ENCODE measurements at places on chromosomes 16 and 17.

DNA sequence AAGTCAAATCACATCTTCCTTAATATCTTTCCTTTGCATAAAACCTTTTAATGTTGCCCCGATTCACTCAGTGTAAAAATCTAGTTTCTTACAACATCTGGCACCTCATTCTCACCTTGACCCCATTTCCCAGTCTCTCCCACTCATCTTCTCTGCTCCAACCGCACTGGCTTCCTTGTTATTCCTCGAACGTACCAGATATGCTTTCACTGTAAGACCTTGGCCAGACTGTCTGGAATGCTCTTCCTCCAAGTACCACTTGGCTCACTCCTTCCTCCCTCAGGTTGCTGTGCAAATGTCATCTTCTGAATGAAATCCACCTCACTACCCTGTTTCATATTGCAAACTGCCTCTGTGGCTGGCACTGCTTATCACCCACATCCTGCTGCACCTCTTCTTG, 433.6 kb downstream of the HAPSTR1 start:
- DNase-seq, result no peak

DNA sequence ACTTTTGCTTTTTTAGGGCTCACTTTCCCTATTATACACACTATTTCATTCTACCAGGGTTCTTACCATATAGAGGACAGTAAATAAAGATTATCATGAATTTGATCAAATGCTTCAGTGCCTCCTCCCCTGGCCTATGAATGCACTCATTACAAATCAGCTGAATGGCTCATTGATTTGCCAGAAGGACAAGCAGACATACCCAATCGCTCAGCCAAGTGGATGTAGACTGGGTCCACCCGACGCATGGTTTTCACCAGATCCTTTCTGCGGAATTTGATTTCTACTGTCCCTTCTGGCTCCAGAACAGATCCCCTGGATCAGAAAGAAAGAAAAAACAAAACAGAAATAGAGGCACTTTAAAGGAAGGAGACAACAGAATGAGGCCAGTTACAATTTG, 162.6 kb downstream of the AATF start:
- no peak for DNase-seq

- DNase-seq, result no peak
These were observed 4.9 kb downstream of the STX1B start for GRCh38 chr16:31005350-31006085.

- peak; percentile 79 for DNase-seq
These were observed 186.7 kb downstream of the MSI2 start for GRCh38 chr17:57442914-57443571.

GRCh38 chr17:43118679-43119615, 6.2 kb downstream of the BRCA1 start:
- DNase-seq, result no peak

DNA sequence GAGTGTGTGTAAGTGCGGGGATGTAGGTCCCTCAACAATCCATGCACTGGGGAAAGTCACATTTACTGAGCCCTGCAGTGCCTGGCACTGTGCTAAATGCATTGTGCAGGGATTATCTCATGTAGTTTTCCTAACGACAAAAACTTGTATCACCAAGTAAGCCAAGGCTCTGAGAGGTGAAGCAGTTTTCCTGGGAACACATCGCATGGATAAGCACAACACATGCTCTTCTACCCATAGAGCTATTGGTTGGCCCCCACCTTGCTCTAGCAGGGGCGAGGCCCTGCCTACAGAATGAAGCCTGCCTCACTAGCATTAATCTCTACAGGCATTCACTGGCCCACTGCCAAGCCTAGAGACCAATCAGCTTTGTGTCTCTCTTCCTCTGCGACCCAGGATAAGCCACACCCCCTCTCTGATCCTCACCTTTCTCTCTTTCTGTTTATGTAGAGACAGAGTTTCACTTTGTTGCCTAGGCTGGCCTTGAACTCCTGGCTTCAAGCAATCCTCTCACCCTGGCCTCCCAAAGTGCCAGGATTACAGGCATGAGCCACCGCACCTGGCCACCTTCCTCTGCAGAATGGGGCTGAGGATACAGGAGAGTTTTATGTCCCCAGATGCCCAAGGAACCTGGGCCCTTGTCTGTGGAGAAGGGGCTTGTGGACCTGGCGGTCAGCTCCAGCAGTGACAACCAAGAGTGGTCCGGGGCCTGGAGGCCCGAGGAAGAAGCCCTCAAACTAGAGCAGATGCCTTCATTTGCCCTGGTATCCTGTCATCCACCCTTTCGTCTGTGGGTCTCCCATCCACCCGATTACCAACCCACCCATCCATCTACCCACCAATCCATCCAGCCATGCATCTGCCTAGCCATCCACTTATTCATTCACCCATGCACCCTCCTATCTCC, 12.8 kb downstream of the CDH16 start:
- DNase-seq, result peak; percentile 70

- no peak for DNase-seq
These were observed 33.4 kb upstream of the MMD start for GRCh38 chr17:55454906-55455474.

DNA sequence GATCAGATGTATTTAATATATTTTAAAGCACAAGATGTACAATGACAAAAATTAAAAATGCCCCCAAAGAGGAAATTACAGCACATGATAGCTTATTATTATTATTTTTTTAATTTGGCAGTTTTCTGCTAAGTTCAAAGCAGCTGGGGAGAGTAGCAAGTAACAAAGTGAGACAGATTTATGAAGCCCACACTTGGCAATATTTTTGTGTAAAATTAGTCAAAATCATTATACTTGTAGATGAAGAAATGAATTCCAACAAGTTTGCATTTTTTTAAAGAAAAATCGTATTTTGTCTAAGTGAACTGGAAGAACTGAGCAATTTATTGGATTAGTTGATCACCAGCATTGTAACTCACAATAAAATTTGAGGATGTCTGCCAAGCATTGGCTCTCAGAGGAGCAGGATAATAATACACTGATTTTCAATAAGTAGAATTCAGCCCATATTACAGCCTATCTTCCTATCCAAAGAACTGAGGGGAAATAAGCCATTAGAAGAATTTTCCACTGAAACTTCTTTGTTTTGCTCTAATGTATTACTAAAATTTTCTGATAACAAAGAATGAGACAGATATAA, 215.6 kb downstream of the MAP2K6 start:
- no peak for DNase-seq

GRCh38 chr17:13996276-13996675, 73.0 kb upstream of the COX10 start:
- no peak for DNase-seq

DNA sequence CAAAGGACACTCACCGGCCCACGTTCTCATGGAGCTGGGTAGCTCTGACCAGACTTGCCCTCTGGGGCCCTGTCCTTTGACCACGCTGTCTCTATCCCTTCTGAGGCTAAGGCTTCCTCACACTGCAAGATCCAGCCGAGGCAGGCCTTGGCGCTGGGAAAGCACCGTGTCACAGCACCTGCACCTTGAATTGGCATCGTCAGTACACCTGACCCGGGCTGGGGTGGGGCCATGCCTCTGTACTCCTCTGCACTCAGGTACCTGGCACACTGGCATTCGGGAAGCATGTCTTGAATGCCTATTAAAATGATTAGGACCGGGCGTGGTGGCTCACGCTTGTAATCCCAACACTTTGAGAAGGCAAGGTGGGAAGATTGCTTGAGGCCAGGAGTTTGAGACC, 6.0 kb downstream of the TBC1D24 start:
- DNase-seq, result no peak

- peak; percentile 18 for DNase-seq
These were observed 42.1 kb downstream of the ITGAM start for GRCh38 chr16:31301708-31302400.

DNA sequence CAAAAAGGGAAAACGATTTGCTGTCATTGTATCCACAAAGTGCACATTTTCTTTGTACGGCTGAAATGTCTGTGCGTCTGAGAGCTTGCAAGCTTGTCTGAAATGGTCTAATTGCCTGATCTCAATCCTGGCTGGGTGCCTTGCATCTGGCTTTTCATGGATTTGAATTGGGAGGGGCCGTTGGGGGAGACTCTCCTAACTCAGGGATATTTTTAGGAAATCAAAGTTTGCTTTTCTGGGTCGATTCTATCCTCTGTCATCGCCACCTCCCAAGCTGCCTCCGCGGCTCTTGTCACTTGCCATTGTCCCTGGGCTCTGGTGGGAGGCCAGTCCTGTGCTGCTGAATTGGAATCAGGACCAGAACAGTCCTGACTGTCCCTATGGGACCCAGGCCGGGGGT, 33.3 kb upstream of the MGAT5B start:
- no peak for DNase-seq

- no peak for DNase-seq
These were observed 21.9 kb downstream of the PLEKHG4 start for GRCh38 chr16:67301080-67301782.

- DNase-seq, result peak; percentile 81
These were observed 4.1 kb downstream of the ZNF688 start for GRCh38 chr16:30567160-30567990.

GRCh38 chr17:29766796-29767327, 144.2 kb upstream of the CORO6 start:
- DNase-seq, result no peak

DNA sequence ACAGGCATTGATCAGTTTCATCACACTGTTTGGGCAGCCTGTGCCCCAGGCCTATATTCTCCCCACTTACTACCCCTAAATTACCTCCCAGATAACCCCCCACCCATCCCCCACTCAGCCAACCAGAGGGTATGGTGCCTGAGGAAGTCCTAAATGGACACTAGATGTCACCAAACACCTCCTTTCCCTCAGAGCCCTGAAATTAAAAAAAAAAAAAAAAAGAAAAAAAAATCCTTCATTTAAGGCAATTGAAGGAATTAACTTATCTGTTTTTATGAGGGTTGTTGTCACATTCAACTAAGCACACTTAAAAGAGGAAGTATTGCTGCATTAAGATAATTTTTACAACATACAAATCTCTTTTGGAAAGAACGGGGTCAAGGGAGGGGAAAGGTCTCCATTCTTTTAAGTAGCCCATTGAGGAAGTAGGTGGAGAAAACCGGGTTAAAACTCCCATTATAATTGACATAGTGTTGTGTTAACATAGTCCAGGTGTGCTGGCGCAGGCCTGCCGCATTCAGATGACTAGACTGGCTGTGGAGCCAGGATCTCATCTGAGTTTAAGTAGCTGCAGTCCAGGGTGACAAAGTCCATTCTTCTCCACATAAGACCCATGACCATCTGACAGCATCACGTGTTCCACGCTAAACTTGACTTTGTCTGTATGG, 46.3 kb downstream of the SNX11 start:
- DNase-seq, result peak; percentile 25

GRCh38 chr17:56761387-56761786, 72.3 kb downstream of the C17orf67 start:
- peak; percentile 35 for DNase-seq

GRCh38 chr17:77810536-77810935, 148.0 kb upstream of the TNRC6C start:
- no peak for DNase-seq

DNA sequence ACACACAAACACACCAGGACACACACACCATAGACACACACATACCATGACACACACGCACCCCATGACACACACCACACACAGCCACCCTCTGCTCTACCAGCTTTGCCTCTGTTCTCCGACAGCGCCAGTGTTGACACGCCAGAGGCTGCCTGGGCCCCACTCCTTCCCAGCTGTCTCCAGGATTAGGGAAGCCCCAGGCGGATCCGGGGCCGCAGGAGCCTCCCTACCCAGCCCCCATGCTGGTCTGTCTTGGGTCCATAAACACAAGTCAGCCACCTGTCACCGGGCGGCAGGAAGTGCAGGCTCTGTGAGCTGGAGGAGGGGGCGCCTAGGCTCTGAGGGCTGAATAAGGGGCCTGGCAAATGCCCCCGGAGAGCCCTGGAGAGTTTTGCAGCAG, 10.5 kb downstream of the TBC1D16 start:
- no peak for DNase-seq

- no peak for DNase-seq
These were observed 1.6 kb downstream of the TBC1D10B start for GRCh38 chr16:30368792-30369090.

GRCh38 chr17:62790564-62790986, 17.5 kb downstream of the MARCHF10 start:
- no peak for DNase-seq

- no peak for DNase-seq
These were observed 129.4 kb downstream of the TANGO6 start for GRCh38 chr16:68972720-68973119.

DNA sequence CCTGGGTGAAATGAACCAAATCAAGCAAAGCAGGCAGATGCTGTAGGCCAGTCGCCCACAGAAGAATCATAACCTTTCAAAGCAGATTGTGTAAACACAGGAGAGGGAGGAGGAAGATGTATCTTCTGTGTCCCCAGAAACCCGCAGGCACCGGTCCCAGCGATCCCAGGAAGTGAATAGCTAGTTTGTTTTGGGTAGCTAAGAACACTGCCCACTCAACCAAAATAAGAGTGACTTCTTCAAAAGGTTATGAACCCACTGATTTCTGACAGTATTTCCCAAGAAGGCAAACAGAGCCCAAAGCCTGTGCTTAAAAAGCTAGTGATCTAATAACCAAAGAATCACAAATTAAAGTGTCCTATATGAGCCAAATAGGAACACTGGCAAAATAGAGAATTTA, 67.8 kb downstream of the GRIN2A start:
- DNase-seq, result no peak

DNA sequence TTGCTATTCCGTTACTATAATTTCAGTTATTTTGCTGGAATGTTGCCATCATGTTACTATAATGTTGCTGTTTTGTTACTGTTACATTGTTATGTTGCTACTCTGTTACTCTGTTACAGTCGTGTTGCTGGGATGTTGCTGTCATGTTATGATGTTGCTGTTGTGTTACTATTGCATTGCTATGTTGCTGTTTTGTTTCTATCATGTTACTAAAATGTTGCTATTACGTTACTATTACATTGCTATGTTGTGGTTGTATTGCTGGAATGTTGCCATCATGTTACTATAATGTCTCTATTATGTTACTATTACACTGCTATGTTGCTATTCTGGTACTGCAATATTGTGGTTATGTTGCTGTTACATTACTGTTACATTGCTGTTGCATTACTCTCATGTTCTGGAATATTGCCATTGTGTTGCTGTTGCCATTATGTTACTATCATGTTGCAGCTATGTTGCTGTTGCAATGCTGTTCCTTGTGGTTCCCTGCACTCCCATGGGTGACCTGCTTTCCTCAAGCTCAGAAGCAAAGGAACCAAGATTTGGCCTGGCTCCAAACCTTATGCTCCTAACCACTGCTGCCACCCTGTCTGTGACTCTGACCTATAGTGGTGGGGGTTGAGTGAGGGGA, 64.4 kb downstream of the ABCC6 start:
- no peak for DNase-seq

GRCh38 chr17:49975531-49975930, 6.5 kb downstream of the DLX4 start:
- no peak for DNase-seq

Measured in activated CD4-positive, alpha-beta T cell treated with anti-CD3 and anti-CD28 coated beads for 48 hours (primary cell).